ENCODE measurements at places on chromosomes 6 and 20.

GRCh38 chr6:92791403-92791802 lies 628.0 kb downstream of the EPHA7 start:
- DNase-seq: no peak

GRCh38 chr6:12228447-12229146 lies 61.6 kb upstream of the EDN1 start:
- no peak for DNase-seq

GRCh38 chr20:23116311-23117089 lies 30.4 kb upstream of the CD93 start:
- no peak for DNase-seq

- no peak for DNase-seq
Observed at GRCh38 chr6:143333081-143333480, 117.4 kb downstream of the ADAT2 start.

DNA sequence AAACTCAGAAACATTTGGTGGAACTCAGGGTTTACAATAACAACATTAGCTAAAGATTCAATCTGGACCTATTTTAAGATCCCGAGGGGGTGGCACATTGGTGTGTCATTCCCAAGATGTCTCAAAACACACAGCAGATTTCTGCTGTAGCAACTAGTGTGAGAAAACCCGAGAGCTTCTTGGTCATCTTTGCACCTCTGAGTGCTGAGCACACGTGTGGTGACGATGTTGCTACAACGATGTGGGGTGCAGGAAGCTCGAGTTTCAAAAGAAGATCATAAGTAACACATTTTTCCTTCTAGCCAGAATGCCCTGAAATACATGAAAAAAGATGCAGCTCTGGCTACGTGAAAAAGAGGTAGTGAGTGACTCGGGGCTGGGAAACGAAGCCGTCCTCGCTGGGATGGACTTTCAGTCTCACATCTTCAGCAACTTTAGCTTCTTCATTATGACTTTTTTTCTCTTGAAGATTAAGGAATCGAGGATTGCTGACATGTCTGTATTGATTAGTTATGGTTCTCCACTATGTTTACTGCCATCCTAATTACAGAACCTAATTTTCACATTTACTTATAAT lies 1.5 kb downstream of the RAMACL start:
- no peak for DNase-seq

GRCh38 chr6:44228433-44228832 lies 5.0 kb downstream of the SLC29A1 start:
- no peak for DNase-seq

DNA sequence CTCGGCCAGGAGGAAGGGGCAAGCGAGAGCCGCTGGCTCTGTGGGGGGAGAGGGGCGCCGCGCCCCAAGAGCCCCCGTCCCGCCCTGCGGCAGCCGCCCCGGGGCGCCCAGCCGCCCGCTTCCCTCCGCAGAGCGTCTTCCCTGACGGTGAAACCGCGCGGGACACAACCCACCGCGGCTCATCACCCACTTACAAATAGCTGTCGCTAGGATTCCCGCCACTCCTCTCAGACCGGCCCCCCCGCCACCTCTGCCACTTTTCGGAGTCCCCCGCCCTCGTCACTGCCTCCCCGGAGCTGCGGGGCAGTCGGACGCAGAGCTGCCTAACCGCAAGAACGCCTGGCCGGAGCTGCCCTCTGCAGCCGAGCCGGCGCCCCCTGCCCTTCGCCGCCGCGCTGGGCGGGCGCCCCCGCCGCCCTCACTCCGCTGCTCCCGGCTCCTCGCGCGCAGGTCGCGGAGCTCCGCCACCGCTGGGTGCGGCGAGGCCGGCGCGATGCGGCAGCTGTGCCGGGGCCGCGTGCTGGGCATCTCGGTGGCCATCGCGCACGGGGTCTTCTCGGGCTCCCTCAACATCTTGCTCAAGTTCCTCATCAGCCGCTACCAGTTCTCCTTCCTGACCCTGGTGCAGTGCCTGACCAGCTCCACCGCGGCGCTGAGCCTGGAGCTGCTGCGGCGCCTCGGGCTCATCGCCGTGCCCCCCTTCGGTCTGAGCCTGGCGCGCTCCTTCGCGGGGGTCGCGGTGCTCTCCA lies at the start of gene SLC35D3:
Gene SLC35D3, plus strand, starts transcription at position 366 of the 749 bp plus-strand sequence. Its CDS starts 128 bp downstream, at position 494.
- no peak for DNase-seq

- DNase-seq: no peak
Observed at GRCh38 chr6:17289630-17290061, 8.5 kb downstream of the RBM24 start.

DNA sequence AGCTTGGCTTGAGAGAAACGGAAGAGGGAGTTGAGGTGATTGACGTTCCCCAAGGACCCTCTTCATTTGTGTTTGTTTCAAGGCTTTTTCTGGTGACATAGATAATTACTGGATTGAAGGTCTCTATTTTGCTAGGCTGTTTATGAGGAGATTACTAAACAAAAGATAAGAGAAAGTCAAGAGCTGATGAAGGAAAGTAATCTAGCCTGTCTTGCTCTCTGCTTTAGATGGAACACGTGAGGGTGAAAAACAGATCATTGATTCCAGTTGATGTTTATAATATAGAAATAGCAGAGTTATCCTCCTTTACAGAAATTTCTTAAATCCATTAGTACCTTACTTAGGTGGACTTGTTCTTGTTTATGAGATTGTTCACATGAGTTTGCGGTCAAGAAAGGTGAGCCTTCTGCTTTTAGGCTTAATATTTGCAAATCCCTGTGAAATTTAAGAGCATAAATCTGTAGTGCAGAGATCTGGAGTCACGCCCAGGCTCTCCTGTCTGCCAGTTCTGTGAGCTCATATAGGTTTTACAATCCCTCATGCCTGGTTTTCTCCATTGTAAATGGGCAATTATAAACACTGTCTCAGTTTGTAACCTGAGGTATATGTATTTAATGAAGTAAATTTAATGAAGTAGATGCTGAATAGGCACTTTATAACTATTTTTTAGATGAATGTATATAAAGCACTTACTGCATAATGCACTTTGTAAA lies 272.8 kb downstream of the NKAIN2 start:
- DNase-seq: no peak

DNA sequence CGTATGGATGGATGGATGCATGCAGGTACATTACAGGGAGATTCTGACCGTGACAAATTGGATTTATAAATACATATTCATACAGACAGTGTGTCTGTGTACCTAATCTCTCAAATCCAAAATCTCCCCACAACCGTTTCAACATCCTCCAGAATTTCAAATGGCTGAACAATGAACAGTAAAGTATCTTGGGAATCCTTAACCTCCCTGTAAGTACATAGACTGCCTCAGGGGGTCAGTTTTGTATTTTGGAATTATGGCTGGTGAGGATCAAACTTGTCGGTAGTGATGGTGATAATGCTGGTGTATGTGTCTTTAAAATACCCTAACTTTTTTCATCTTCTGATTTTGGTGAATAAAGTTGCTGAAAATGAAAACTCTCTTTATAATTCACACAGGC lies 246.2 kb downstream of the FOXC1 start:
- no peak for DNase-seq

DNA sequence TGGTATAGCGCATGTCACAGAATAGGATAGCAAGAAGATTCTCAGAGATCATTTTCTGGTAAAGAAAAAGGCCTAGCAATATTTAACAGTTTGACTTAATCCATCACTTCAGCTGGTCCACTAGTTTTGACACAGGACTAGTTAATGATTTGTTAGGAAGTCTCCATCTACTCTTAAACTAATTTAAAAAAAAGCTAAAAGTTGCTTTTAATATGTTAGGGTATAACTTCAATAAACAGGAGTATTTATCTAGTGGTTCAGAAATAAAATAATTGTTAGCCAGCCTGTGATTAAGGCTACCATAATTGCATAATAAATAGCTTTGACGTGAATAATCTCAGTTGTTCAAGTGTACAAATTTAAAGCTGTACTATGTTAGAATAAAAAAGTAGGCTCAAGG lies 195.6 kb downstream of the FUT9 start:
- DNase-seq: no peak

GRCh38 chr6:4613795-4614194 lies 162.4 kb upstream of the CDYL start:
- no peak for DNase-seq

- no peak for DNase-seq
Observed at GRCh38 chr6:12421596-12421995, 131.4 kb downstream of the EDN1 start.

DNA sequence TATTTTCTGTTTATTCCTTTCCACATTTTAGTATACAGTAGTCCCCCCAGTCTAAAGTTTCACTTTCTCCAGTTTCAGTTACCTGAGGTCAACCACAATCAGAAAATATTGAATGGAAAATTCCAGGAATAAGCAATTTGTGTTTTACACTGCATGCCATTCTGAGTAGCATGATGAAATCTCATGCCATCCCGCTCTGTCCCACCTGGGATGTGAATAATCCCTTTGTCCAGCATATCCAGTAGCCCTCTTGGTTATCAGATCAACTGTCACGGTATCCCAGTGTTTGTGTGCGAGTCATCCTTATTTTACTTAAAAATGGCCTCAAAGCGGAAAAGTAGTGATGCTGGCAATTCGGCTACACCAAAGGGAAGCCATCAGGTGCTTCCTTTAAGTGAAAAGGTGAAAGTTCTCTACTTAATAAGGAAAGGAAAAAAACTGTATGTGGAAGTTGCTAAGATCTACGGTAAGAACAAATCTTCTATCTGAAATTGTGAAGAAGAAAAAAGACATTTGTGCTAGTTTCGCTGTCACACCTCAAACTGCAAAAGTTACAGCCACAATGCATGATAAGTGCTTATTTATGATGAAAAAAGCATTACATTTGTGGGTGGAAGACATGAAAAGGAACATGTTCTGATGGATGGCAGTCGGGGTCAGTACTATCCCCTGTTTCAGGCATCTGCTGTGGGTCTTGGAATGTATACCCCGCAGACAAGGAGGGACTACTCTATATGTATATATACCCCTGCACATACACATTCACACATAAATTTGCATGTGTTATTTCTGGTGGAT lies 11.3 kb downstream of the NOX3 start:
- DNase-seq: no peak

GRCh38 chr6:20178327-20178726 lies 33.9 kb downstream of the MBOAT1 start:
- no peak for DNase-seq

DNA sequence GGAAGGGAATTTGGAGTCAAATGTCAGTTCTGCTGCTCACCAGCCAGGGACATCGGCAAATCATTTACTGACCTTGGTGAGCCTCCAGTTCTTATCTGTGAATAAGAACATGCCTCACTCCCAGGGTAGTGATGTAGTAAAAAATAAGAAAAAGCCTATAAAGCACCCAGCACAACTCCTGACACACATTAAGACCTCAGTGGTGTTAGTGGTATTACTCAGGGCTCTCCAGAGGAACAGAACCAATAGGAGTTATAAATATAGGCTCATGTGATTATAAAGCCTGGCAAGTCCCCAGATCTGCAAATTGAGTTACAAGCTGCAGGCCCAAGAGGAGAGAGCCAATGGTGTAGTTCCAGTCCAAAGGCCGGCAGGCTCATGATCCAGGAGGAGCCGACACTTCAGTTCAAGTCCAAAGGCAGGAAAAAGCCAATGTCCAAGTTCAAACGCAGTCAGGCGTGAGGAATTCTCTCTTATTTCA lies 71.3 kb upstream of the EYA2 start:
- DNase-seq: no peak

- DNase-seq: no peak
Observed at GRCh38 chr20:47421076-47421475, 64.6 kb upstream of the ZMYND8 start.

DNA sequence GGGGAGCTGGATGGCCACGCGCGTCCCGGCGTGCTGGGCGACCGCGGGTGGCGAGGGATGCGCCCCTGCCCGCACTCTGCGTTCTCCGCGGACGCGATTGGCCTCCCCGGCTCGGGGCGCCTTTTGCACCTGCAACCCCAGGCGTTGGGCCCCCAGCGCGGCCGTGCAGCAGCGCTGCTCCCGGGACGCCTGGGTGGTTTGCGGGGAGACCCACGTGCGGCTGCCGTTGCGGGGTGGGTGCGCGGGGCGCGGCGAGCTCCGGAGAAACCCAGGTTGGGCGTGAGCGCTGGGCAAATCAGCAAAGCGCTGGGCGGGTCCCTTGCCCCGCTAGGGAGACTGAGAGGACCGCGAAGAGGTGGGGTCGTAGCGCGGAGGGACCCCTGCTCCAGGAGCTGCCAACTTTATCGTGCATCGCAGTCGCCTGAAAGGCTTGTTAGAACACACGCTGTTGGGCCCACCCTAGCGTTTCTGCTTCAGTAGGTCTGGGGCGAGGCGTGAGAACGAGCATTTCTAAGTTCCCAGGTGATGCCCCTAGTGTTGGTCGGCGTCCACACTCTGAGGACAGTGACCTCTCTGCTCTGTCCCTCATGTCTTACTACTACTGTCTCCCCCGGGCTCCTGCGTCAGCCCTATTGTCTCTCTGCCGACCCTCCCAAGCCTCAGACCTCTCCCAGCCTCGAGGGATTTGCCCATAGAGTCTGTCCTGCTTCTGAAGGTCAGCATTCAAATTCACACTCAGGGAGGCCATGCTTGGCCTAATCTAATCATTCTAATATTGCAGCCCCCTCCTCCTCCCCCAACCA lies 538 bp upstream of the ZFP64 start:
- no peak for DNase-seq

GRCh38 chr20:23537030-23537429 lies 31.3 kb downstream of the CST9L start:
- DNase-seq: no peak

GRCh38 chr6:41705311-41705995 lies 30.0 kb downstream of the TFEB start:
- DNase-seq: no peak

DNA sequence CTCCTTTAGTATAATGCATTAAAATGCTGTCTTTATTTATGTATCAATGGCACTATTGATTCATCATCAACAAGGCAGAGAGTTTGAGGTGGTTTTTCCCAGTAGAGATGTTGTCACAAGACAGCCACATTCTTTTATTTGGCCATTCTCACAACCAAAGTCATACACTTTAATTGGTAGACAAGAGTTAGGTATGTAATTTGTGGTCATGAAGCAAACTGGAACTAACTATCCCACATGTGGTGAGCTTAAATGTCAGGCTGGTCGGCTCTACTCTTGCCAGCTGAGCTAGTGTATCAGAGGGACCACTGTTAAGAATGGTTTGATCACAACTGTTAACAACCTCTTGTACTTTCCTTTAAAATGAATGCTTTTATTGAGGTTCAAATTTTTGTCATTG lies 714.6 kb downstream of the CD109 start:
- no peak for DNase-seq

All from stimulated activated CD4-positive, alpha-beta T cell treated with anti-CD3 and anti-CD28 coated beads, TNF-alpha, amount 100 ng/mL, for 1 hour (primary cell).